DMS79 treated with DMSO at 0.1 percent for 48 hours (cell line): ENCODE measurements at places on chromosomes 4 and X.

DNA sequence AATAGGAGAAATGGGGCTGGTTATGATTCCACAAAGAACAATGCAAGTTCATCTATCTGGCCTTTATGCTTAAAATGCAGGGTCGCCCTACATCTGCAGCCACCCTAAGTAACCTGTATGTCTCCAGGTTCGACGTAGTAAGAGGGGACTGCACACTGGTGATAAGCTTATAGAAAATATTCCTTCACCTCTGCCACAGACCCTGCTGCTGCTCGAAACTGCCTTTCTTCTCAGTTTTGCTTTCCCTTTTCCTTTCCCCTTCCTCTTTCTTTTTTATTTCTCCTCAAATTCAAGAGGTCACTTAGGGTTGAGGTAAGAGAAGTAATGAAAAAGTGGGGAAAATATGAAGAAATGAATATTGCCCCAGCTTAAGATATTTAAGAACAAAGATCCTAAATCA lies 123.5 kb downstream of the DCHS2 start:
- no peak for DNase-seq

- DNase-seq: no peak
Observed at GRCh38 chr4:169249214-169249973, 21.4 kb downstream of the SH3RF1 start.

- DNase-seq: no peak
Observed at GRCh38 chrX:40298069-40298468, 200.3 kb upstream of the BCOR start.

GRCh38 chr4:26261405-26261804 lies 59.4 kb upstream of the RBPJ start:
- no peak for DNase-seq

GRCh38 chr4:176467001-176467400 lies 147.2 kb downstream of the SPCS3 start:
- DNase-seq: no peak

GRCh38 chr4:15414551-15415091 lies 13.2 kb upstream of the C1QTNF7 start:
- DNase-seq: no peak

GRCh38 chrX:78327370-78328086 lies at the start of gene CYSLTR1:
Gene CYSLTR1, minus strand, starts transcription at chrX:78327611. Its CDS starts 53,865 bp downstream, at chrX:78273746.
- DNase-seq: no peak

- DNase-seq: no peak
Observed at GRCh38 chr4:6706173-6706572, 3.5 kb downstream of the MRFAP1L1 start.

- DNase-seq: peak; percentile 44
Observed at GRCh38 chr4:3436798-3437581, 4.8 kb upstream of the HGFAC start.

DNA sequence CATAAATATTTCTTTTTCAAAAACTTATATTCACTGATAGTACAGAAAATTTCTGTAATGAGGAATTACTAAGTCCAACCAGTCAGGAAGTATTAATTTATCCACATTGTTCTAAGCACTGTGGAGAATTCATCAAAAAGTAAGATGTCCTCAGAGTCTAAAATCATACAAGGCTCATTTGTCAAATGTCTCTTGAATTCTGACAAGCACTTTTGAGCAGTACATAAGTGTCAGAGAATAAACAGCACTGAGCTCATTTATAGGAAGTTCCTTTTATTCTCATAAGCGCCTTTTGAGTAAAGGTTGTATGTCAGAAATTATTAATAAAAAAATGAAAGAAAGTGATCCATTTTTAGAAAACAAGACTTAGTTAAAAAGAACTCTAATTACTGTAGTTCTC lies 523.2 kb upstream of the EPHA5 start:
- no peak for DNase-seq

GRCh38 chr4:90842960-90843359 lies 715.8 kb downstream of the CCSER1 start:
- no peak for DNase-seq

DNA sequence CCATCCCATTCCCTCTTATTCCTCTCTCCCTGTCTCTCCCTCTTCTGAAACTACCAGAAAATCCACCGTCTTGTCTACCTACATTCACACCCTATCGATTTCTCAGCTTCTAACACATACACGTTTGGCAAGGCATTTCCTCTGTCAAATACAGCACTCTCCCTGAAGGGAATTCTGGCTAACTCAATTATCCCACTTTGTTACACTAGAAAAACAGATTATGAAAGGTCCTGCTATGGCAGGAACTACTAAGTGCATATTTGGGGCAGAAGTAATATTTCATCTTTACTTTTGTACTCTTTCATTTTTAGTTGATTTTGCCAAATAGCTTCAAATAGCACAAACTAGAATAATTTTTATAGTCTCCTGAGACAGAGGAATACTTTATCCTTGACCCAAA lies 46.6 kb upstream of the KLHL8 start:
- DNase-seq: no peak
